Activated CD4-positive, alpha-beta T cell treated with anti-CD3 and anti-CD28 coated beads for 36 hours (primary cell): ENCODE measurements at places on chromosomes 3 and 15. TPM values are rescaled to one million over a fixed set of nuclear protein-coding genes. Genes with fewer than 3 reads are reported as not detected.

Gene ABHD2
- 52.1 TPM for total RNA-seq

Gene ALG1L2
- total RNA-seq, result not detected

Gene SPINT1
- 8.9 TPM for total RNA-seq

Gene TNNC1
- 4.2 TPM for total RNA-seq

Gene TUSC7
- not detected for total RNA-seq

Gene ANKRD63
- not detected for total RNA-seq

Gene SUCNR1
- total RNA-seq, result not detected
